ENCODE measurements at places on chromosomes 16 and 17.

DNA sequence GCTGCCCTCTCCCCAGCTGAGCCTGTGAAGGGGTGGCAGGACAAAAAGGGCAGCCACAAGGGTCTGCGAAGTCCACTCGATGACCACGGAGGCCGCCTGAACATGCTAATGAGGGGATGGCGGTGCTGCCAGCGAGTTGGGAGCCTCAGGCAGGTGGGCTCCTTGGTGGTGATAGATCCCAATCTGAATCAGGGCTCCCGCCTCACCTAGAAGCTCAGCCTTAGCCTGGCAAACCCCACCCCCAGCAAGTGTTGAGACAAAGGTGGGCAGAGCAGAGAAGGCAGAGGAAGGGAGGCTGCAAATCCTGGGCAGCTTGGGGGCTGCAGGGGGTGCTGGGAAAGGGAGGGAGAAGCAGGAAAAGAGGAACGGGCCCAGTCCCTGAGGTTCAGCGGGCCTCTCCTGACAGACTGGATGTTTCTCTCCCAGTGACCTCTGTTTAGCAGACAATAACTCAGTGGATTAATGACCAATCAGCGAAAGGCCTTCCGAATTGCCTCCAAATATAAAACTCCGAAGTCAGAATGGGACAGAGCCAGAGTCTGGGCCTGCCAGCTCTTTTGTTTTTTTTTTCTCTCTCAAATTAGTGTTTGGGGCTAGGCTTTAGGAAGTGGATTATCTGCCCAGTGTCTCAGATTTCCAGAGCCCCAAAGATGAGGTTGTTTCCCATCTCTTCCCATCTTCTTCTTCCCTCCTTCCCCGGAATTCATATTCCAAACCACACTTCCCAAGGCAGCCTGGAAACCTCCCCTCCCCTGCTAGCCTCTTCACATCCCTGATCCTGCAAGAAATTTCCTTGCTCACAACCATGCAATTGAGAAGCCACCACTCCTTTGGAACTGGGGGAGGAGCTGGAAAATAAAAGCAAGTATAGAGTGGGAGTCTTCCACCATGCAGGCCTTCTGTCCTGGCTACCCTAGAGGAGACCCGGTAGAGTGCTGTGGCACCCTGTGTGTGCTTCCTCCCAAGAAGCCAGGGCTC lies 15.2 kb upstream of the HOXB2 start:
- DNase-seq = no peak

- DNase-seq = no peak
Observed at GRCh38 chr16:79535130-79535529, 65.4 kb downstream of the MAF start.

- no peak for DNase-seq
Observed at GRCh38 chr16:80105160-80105559, 435.6 kb upstream of the DYNLRB2 start.

DNA sequence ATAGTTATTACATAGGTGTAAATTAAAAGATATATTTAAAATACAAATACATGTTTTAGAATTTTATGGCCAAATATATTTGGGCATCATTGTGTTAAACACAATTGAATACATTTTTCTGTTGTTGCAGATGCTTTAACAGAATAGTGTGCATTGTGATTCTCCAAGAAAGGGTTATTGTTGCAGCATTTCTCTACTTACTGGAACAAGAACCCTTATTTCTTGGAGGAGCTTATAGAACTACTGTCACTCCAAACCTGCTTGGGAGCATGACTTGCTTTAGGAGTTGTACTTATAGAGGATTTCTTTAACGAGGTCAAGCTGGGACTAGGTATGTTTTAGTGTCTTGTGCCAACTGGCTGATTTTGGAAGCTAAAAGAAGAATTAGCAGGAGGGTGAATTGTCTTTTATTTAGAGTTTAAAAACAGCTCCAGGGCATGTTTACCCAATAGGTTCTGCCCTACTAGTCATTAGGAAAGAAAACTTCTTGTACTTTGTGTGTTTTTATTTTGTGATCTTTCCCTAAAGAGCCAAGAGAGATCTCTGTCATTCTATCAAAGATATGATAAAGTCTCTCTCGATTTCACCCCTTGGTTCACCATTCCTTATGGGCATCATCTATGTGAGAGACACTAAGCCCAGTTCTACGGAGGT lies 279.8 kb upstream of the SALL1 start:
- no peak for DNase-seq

DNA sequence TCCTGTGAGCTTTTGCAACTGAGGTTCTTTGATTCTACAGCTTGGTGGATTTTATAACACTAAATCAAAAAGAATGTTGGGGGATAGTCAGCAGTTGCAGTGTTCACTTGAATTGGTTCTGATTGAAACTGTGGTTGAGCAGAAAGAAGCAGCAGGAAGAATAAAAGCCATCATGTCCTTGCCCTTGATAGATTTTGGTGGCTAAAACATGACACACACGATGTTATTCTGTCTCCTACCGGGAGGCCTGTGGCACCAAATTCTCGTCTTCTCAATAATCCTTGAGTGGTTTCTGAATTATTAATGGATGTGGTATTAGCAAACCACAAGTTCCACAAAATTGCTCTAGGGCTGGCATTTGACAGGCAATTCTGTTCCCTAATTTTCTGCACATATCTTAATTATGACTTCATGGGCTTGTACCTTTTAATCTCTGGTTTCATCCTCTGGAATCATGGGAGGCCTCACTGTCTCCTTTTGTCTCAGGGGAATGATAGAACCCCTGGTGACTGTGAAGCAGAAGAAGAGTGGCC lies 338.2 kb downstream of the SNX29 start:
- no peak for DNase-seq

DNA sequence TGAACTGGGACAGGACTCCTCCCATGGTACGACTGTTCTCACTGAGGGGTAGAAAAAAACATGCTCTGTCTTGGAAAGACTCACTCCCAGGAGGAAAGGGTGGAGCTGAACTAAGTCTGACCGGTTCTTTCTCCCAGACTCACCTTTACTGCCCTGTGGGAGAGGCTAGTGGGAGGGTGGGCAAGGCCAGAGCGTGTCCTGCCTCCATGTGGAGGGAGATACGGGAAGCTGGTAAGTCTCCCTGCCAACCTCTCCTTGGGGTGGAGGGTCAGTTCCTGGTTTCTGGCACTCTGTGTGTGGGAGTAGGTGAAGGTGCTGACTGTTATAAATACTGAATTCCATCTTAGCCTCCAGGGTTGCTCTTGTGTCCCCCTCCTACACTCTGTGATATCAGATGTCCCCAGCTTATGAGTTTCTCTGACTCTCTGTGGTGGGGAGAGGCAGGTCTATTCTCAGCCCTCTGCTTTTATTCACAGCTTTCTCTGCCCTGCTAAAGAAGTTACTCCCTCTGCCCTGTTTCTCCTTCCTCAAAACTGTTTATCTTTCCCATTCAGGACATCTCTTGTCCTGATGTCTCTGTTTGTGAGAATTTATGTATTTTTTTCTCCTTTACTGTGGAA lies 26.9 kb upstream of the FAM20A start:
- no peak for DNase-seq

DNA sequence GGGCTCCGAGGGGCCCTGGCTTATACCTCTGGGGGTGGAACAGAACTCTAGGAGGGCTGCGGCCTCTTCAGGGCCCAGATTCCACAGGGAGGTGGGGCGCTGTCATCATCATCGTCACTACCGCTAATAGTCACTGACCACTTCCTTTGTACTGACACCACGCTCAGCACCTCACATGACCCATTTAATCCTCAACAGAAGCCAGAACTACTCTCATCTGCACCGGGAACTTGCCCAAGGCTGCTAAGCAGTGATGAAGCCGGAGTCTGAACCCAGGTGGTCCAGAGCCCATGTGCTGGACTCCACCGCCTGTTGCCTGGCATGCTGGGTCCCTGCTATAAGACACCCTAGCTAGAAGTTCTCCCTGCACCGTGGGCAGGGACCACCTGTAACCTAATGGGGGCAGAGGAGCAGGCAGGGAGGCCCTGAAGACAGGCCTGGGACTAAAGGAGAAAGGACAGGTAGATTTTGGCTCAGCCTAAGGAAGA lies 12.0 kb downstream of the UNC13D start:
- no peak for DNase-seq

GRCh38 chr16:68892898-68893297 lies 49.6 kb downstream of the TANGO6 start:
- DNase-seq = no peak

DNA sequence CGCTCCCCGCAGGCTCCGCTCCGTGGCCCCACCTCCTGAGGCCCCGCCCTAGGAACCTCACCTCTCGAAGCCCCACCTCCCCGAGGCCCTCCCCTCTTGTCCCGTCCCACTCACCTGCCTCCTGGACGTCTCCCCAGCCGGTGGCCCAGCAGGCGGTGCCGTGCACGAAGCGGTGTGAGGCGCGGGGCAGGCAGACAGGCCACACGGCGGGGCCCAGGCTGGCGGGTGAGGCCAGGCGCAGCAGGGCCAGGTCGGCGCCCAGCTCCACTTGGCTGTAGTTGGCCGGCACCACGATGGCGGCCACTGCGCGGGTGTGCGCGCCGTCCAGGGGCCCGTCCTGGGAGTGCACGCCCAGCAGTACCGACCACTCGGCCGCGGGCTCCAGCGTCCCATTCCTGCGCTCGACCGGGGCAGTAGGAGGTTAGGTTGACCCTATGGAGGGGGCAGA lies 1.6 kb downstream of the PRSS36 start:
- no peak for DNase-seq

DNA sequence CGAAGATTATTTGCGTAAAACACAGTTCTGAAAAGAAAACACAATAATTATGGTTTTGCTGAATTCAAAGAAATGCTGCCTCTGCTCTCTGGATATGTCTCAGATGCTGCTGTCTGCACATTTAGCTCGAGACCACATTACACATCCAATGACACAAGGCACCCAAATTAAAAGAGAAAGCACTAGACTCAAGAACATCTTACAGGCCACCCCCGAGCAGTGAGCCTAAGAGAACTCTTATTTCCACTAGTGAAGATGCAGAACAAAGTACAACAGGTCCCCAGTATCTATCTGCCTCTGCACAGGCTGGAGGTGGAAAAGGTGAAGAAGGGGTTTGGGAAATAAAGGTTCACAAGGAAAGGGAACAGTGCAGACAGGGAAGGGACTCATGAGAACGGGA lies 33.5 kb downstream of the GRB2 start:
- no peak for DNase-seq

GRCh38 chr17:50056217-50056960 lies 479 bp downstream of the ITGA3 start:
- peak; percentile 51 for DNase-seq

DNA sequence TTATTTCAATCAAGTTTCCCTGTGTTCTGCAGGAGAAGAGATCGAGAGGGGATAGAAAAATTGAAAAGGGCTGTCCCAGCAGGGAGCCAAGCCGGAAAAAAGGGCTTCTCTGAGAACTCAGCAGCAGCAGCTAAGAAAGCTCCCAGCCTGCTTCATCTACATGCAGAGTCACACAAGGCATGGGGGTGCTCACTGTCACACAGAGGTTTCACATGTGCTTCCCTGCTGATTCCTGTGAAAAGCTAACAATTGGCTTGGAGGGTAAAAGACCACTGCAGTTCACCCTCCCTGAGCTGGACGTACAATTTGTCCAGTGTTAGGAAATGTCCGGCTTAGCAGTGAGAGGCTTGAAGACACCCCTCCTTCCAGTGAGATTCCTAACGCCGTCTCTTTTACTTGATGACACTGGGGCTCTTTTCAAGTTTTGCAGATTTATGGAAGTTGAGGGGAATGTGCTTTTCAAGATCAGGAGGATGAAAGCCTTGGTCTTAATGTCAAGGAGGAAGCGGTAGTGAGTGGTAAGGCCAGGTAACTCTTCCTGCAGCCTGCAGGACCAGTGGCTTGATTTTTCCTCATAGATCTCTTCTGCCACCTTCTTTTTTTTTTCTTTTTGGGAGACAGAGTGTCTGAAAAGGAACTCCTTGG lies 85.6 kb downstream of the WNT3 start:
- DNase-seq = no peak

DNA sequence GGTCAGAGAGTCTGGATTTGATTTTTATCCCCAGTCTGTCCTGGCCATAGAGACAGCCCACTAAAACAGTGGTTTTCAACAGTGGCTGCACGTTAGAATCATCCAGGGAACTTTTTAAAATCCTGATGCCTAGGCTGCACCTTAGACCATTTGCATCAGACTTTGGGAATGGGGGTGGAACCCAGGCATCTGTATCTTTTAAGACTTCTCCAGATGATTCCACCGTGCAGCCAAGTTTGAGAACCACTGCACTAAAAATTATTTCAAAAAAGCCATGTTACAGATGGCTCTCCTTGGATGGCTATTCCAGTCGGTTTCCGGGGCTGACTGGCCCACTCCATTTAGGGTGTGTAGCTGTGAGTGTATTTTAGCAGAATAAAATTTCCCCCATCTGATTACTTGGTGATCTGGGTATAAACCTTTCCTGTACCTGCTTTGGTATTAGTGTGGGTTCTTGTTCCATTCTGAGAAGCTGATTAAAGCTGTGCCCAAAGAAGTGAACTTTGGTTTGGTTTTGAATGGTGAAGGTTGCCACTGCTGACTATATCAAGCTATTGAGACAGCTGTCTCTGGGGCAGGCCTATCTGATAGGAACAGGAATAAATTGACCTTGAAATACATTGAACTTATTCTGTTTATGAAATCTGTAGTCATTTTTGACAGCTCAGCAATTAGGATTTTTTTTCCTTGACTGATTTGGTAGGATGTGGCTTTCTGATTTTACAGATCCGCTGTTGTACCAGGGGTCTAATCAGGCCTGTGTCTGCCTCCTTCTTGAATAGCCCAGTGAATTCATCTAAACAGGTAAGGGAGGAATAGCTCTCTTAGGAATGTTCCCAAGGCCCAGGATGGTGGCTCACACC lies 1.3 kb downstream of the ATP5MC1 start:
- no peak for DNase-seq

- DNase-seq = no peak
Observed at GRCh38 chr16:9114842-9115241, 23.4 kb downstream of the HAPSTR1 start.

GRCh38 chr17:75785016-75785890 lies 647 bp downstream of the UNK start:
- DNase-seq = peak; percentile 87

GRCh38 chr17:73747221-73748002 lies 103.2 kb upstream of the SDK2 start:
- DNase-seq = no peak

GRCh38 chr16:54930005-54930868 lies at the start of gene IRX5:
Gene IRX5, plus strand, starts transcription at chr16:54930865. Its CDS starts 334 bp downstream, at chr16:54931199.
- no peak for DNase-seq

GRCh38 chr17:489758-490329 lies 137.2 kb upstream of the RPH3AL start:
- peak; percentile 14 for DNase-seq

- no peak for DNase-seq
Observed at GRCh38 chr17:32516450-32516849, 29.7 kb downstream of the CDK5R1 start.

GRCh38 chr16:25066747-25067631 lies 44.6 kb upstream of the LCMT1 start:
- peak; percentile 70 for DNase-seq

- DNase-seq = no peak
Observed at GRCh38 chr16:2432801-2433505, 3.7 kb downstream of the CCNF start.

All from activated CD4-positive, alpha-beta T cell treated with anti-CD3 and anti-CD28 coated beads, Interleukin-2, amount 50 U/mL, for 24 hours (primary cell).